Type B pancreatic cell (in vitro differentiated cells): ENCODE measurements at places on chromosomes 5 and 9. TPM values are rescaled to one million over a fixed set of nuclear protein-coding genes. Genes with fewer than 3 reads are reported as not detected.

- H3K4me3 ChIP-seq, result no peak overlapping the region
- no peak overlapping the region for H3K27ac ChIP-seq
- DNase-seq, result no peak
Observed at GRCh38 chr9:78677326-78677725, 380.4 kb downstream of the PSAT1 start.

DNA sequence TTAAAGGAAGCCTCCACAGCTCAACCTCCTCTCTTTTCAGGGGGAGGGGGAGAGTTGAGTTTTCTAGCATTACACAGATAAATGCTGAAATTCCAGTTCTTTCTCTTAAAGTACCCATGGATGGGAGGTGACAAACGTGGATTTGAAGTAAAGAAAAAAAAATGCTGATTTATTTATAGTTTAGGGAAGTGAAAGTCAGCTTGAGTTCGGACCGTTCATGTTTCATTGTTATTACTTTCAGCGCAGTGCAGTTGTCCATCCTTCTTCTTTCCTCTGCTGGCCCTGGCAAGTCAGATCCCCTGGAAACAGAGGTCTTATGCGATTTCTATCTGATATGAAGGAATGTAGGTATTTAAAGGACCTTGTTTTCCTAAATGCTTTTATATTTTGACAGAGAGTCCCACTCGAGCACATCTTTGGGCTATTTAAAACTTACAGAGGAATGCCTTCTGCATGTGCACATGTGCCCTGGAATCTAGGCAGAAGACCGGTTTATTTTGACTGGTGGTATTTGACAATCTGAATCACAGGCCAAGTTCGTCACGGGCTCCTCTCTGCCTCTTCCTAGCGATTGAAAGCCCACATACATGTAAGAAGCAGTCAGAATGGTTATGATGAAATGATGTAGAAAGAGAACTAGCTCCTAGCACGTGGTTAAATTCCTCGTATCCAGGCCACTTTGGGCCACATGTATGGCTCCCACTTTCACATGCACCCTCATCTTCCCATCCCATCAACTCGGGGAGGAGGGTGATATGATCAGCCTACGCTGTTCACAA lies 385.2 kb upstream of the KLF4 start:
- H3K36me3 ChIP-seq, result no peaks in the 10 kb centered on the region
- peaks cover 13% of the 10 kb centered on the region for H3K27me3 ChIP-seq
- no peak for DNase-seq
- H3K4me3 ChIP-seq, result no peak overlapping the region
- no peaks in the 10 kb centered on the region for H3K4me1 ChIP-seq

GRCh38 chr5:20224046-20224445 lies 236.0 kb upstream of the CDH18 start:
- H3K4me1 ChIP-seq, result no peaks in the 10 kb centered on the region
- H3K4me3 ChIP-seq, result no peak overlapping the region
- H3K27me3 ChIP-seq, result peaks cover 4% of the 10 kb centered on the region
- DNase-seq, result no peak
- no peaks in the 10 kb centered on the region for H3K36me3 ChIP-seq

- H3K27me3 ChIP-seq, result no peaks in the 10 kb centered on the region
- peak overlapping the region; percentile 99 for H3K27ac ChIP-seq
- peak overlapping the region; percentile 100 for H3K4me3 ChIP-seq
- DNase-seq, result no peak
- H3K36me3 ChIP-seq, result peaks cover 45% of the 10 kb centered on the region
Observed at GRCh38 chr9:19378164-19378563, 1.9 kb downstream of the RPS6 start.

- no peak overlapping the region for H3K27ac ChIP-seq
- H3K36me3 ChIP-seq, result no peaks in the 10 kb centered on the region
- H3K27me3 ChIP-seq, result no peaks in the 10 kb centered on the region
- H3K4me3 ChIP-seq, result no peak overlapping the region
Observed at GRCh38 chr9:134833294-134833880, 47.2 kb upstream of the FCN2 start.

DNA sequence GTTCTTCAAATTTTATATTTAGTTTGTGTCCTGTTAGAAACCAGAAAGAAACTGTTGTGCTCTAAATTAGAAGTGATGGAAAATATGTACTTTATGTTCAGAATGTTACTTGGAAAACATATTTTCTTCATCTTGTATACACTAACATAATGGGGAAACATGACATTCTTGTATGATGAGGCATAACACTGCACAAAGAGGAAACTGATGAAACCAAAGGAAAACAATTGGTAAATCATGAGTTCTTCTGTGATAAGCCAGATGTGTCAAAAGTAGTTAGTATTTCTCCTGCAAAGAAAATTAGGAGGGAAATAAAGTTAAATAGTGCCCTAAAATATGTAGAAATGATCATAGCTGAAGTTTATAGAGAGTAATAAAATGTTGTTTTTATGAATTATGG lies 111.1 kb upstream of the FBN2 start:
- no peak for DNase-seq
- peaks cover 4% of the 10 kb centered on the region for H3K4me1 ChIP-seq
- no peaks in the 10 kb centered on the region for H3K36me3 ChIP-seq
- H3K4me3 ChIP-seq, result no peak overlapping the region

DNA sequence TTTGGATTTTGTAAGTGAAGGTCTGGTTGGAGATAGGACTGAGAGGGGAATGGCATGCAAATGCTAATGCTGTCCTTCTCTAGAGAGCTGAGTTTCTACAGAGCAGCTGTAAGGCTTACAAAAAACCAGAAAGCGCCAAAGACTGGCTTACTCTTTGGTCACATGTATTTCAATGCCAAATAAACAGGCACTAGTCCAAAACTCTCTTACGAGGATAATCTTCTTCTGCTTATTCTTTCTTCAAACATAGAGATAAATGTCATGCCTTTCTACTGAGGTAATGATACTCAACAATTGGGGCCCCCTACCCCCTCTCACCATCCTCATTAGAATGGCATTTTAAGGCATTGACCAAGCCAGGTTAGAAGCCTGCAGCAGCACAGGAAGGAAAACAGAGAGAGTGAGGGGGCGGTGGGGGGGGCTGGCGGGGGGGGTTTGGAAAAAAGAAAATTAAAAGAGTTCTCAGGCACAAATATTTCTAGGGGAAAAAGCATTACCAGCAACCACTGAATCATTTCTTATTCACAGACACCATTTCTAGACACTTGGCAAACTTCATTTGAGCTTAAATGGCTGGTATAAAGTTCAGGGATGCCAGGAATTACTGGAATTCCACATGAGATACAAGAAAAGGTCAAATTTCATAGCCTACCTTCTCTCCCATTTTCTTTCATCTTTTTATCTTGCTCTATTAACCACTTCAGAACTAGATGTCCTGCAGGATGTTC lies 34.0 kb downstream of the PUM3 start:
- DNase-seq, result no peak
- peak overlapping the region; percentile 8 for H3K4me3 ChIP-seq
- peaks cover 62% of the 10 kb centered on the region for H3K36me3 ChIP-seq

- H3K27ac ChIP-seq, result no peak overlapping the region
- H3K4me1 ChIP-seq, result peaks cover 12% of the 10 kb centered on the region
- H3K27me3 ChIP-seq, result no peaks in the 10 kb centered on the region
- DNase-seq, result no peak
- H3K36me3 ChIP-seq, result peaks cover 19% of the 10 kb centered on the region
- no peak overlapping the region for H3K4me3 ChIP-seq
Observed at GRCh38 chr9:95105519-95106287, 211.8 kb downstream of the FANCC start.

DNA sequence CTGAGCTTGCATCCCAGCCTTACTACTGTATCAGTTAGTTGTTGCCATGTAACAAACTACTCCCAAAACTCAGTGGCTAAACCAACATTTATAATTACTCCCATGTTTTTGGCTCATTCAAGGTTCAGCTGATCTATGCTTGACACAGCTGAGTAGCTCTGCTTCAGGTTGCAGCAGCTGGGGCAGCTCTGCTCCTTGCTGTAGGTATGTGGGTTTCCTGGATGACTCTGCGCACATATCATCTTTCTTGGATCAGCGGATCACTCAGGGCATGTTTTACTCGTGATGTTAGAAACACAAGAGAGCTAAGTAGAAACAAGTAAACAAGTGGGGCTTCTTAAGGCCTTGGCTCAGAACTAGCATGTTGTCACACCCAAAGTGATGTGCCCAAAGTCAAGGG lies 15.1 kb downstream of the TEK start:
- no peak overlapping the region for H3K27ac ChIP-seq
- H3K27me3 ChIP-seq, result no peaks in the 10 kb centered on the region
- H3K4me3 ChIP-seq, result no peak overlapping the region

DNA sequence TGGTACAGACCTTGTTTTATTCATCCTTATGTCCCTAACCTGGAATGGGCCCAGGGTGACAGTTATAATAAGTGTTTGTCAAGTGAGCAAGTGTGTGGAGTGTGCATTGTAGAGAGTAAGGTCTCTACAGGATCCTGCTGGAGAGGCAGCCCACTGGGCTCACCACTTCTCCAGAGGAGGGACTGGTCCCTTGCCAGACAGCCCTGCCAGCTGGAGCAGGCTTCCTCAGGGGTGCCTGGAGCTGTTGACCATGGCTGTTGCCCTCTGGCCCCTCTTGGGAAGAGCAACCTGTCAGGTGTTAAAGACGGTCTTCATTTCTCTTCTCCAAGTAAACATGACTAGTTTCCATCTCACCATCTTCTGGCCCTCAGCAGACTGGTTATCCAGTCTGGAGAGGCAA lies 20.0 kb downstream of the IRF1 start:
- no peak overlapping the region for H3K4me3 ChIP-seq
- H3K36me3 ChIP-seq, result no peaks in the 10 kb centered on the region
- DNase-seq, result no peak
- H3K27ac ChIP-seq, result no peak overlapping the region
- no peaks in the 10 kb centered on the region for H3K27me3 ChIP-seq

- no peak overlapping the region for H3K27ac ChIP-seq
- peaks cover 27% of the 10 kb centered on the region for H3K27me3 ChIP-seq
- peaks cover 5% of the 10 kb centered on the region for H3K36me3 ChIP-seq
- H3K4me1 ChIP-seq, result peaks cover 12% of the 10 kb centered on the region
Observed at GRCh38 chr5:95615164-95615467, 4.8 kb upstream of the GPR150 start.

DNA sequence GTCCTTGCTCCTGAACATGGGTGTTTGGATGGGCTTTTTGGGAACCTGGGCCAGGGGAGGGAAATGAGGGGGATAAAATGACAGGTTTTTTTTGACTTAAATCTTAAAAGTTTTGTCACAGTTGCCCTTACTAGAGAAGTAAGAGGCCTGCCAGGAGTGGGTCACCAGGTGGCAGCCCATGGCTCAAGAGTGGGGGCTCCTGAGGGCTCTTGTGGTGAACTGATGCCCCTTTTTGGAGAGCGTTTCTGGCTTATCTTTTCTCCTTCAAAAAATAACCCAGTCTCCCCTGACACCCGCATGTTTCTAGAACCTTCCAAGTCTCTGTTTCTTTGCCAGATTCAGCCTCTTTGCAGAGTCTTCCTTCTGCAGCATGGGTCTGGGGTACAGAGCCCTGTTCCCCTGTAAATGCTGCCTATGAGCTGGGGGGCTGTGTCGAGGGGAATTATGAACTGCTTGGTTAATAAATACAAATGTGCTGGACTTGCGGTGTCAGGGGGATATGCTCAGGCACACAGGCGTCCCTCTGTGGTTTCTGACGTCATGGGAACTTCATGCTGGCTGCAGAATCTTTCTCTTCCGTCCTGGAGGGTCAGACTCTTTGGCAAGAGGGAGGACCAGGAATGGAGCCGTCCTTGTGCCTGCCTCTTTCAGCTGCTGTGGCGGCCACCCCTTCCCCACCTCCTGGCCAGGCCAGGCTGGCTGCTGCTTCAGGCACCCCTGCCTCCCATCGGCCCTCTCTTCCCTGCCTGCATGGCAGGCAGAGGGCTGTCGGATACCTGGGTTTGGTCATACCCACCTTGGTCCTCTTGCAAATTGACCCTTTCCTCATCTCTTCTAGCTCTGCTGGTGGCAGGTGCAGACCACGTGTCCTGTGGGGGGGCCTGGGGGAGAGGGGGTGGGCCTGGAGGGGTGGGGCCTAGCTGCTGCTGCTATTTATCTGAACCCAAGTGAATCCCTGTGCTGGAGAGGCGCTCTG lies 30.1 kb downstream of the PTPA start:
- no peaks in the 10 kb centered on the region for H3K27me3 ChIP-seq
- peak overlapping the region; percentile 88 for H3K4me3 ChIP-seq
- peak overlapping the region; percentile 99 for H3K27ac ChIP-seq
- DNase-seq, result no peak

DNA sequence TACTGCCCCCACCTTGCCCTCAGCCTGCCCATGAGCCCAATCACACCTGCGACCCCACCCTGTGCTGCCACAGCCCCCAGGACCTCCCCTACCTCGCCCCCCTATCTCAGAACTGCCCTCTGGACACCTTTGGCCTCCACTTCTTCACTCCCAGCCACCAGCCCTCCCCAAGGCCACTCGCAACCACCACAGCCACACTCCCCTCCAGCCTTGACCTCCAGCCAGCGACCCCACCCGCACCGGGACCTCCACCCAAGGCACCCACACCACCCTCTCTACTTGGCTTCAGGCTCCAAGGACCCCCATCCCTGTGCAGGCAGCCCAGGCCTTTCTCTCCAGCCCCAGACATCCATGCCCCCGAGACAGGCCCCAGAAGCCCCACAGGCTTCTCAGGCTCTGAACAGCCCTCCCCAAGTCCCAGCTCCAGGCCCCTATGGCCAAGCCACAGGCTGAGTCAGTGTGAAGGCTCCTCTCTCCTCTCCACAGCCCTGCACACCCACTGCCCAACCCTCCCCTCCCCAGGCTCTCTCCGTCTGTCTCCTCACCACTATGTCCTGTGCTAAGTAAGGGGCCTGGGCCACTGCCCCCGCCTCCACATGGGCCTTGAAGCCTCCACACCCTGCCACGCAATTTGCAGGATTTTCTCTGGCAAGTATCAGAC lies 2.0 kb downstream of the AK1 start:
- peak overlapping the region; percentile 52 for H3K4me3 ChIP-seq
- H3K4me1 ChIP-seq, result peaks cover 15% of the 10 kb centered on the region
- H3K27ac ChIP-seq, result no peak overlapping the region
- no peaks in the 10 kb centered on the region for H3K27me3 ChIP-seq
- DNase-seq, result no peak

DNA sequence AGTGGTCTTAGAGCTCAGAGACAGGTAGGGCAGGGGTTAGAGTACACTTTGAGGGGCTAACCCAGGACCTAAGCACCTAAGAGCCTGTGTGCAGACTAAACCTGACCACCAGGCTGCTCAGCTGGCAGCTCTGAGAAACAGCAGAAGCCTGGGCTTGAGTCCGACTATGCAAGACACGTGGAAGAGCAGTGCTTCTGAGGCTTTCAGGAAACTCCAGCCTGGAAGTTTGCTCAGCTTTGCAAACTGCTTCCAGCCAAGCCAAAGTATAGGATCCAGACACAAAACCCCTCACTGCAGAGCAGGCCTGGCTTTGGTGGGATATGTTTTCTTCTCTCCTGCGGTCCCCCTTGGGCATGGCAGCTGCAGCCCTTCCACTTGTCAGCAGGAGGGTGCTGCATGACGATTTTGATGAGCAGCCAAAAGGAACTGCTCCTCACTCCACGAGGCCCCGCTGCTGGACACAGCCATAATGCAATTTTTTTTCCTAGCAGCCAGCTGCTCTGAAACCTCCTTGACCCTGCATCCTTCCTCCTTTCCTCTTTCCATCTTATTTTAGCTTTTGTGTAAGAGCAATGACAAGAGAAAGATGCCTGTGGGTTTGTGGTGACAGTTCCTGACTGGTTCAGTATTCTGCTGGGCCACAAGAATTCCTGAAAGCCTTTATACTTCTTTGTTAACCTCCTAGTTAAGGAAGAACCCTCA lies 123.1 kb downstream of the LIFR start:
- peaks cover 24% of the 10 kb centered on the region for H3K4me1 ChIP-seq
- H3K27me3 ChIP-seq, result peaks cover 3% of the 10 kb centered on the region
- no peaks in the 10 kb centered on the region for H3K36me3 ChIP-seq
- DNase-seq, result no peak

Gene C5orf58
- total RNA-seq, result not detected in 2 replicates

Gene ANKRD18A
- 4.3 and 7.1 TPM in 2 replicates for total RNA-seq

Gene TRPM3
- 1.6 and 17.0 TPM in 2 replicates for total RNA-seq

Gene PCDH12
- total RNA-seq, result not detected in 2 replicates

Gene TMEM232
- total RNA-seq, result 2.4 and 6.9 TPM in 2 replicates

Gene TJP2
- 85.2 and 187 TPM in 2 replicates for total RNA-seq

Gene ZBTB34
- total RNA-seq, result 19.7 and 20.2 TPM in 2 replicates

Gene FOXD4L3
- total RNA-seq, result not detected in 2 replicates

Gene SH3GL2
- total RNA-seq, result 4.8 and 7.6 TPM in 2 replicates

Gene KIF24
- 3.5 and 9.6 TPM in 2 replicates for total RNA-seq

Gene CARD9
- 2.0 and 2.6 TPM in 2 replicates for total RNA-seq
